ENCODE measurements at places on chromosomes 7 and 10.

DNA sequence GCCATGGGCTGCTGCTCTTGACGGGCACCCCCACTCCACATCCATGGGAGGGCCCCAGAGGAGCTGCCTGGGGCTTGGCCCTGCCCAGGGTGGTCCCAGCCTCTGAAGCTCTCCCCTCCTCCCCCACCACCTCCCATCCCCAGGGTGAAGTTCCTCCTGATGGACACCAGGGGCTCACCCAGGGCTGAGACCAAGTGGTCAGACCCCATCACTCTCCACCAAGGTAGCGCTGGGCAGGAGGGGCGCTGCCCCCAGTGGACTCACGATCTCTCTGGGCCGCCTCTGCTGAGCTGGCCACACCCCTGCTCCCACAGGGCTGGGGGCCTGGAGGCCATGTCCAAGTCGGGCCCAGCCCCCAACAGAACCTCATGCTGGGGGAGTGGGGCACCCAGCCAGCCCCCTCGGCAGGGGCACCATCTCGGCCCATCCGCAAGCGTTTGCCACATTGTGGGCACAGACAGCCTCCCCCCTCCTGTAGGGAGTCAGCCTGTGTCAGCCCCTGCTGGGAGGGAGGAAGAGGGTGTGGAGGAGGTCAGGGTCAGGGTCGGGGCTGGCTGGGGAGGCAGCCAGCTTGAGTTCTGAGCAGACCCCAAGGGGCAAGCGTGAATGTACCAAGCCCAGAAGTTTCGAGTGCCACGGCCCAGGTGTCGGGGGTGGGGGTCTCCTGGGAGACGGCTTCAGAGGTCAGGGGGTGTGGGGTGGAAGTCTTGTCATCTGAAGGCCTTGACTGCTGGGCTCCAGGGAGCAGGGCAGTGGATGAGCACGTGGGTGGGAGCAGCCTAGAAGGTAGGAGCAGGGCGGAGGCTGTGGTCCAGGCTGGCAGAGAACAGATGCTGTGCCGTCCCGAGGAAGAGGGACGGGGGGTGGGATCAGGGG is 2.8 kb downstream of the UPK3B start:
- DNase-seq, result peak; percentile 57

DNA sequence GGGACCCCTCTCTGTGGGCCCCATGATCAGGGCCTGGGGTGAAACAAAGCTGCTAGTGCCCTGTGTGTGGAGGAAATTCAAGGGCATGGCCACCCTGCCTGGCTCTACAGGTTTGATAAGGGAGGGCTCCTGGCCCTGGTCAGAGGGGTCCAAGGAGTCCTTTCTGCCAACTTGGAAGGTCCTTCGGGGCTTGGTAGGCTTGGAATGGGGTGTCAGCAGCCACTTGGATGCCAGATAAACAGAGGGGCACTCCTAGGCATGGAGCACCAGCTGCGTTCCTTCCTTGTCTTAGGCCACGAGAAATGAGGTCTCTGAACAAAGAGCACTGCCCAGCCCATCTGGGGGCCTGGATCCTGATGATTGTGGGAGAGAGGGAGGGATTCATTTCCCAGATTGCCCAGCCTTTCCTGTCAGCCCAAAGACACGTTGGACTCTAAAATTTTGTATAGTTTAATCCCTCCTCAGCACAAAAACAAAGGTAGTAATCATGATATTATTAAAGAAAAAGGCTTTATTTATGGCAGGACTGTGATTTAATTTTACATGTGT is 5.1 kb downstream of the MTURN start:
- DNase-seq, result no peak

- no peak for DNase-seq
These were observed 571.3 kb downstream of the GLRX3 start for GRCh38 chr10:130707389-130707979.

DNA sequence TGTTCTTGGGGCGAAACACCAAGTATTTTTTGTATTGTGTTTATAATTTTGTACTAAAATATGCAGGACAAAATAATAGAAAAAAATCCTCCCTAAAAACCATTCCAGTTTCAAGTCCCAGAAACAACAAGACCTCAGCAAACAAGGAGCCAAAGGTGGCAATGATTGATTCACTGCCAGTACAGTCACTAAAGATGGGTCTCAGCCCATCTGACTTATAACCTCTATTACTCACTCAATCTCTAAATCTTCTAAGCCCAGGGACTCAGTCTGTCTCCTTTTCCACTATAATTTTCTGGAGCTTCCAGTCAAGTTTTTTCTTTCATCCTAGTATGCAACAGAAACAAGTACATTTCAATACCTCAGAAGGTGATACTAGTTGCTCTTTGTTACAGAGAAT is 33.3 kb downstream of the SNX13 start:
- no peak for DNase-seq

- no peak for DNase-seq
These were observed 36.0 kb downstream of the NUDT1 start for GRCh38 chr7:2278026-2278425.

GRCh38 chr10:124027031-124027611 is 66.3 kb downstream of the CHST15 start:
- DNase-seq, result no peak

DNA sequence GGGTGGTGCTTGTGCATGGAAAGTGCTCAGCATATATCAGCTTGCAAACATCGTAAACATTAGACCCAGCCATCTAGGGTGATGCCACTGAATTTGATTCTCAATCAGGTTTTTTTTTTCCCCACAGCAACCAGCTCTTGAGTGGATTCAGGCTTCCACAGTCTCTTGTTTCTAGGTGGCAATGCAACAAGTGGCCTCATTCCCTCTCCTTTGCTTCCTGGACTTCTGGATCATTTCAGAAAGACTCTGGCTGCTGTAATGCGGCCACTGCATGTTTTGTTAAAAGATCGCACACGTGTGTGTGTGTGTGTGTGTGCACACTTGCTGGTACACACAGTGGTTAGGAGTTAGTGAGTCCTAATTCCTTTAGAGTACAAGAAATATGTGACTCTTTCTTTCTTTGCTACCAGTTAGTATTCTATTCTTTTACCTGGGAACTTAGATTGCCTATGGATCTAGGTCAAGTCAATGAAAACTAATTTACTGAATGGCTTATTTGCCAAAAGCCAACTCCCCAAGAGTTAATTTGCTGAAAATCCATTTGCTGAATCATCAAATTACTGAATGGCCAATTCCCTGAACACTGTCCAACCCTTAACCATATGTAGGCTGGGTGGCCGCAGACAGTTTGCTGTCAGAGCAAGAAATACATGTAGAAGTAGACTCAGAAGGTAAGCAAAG is 222.5 kb downstream of the CCSER2 start:
- DNase-seq, result no peak

GRCh38 chr7:47267346-47267745 is 314.6 kb downstream of the TNS3 start:
- no peak for DNase-seq

GRCh38 chr10:133085251-133086125 is 2.2 kb upstream of the ADGRA1 start:
- DNase-seq, result no peak

DNA sequence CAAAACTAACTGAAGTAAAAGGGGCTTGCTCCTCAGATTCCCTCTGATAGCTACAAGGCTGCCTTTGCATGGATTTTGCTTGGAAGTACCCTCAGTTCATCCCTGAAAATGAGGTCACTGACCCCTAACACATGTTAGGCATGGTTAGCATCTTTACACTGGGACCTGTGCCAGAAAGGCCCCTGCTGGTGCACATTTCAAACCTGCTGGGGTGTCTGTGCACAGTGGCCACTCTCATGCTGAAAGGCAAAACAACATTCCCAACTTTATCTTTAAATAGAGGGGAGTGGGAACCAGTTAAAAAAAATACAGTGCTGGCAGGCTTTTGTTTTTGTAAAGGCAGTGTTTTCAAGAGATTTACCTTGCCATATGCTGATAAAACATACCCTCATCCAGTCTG is 99.1 kb downstream of the ANK3 start:
- no peak for DNase-seq

DNA sequence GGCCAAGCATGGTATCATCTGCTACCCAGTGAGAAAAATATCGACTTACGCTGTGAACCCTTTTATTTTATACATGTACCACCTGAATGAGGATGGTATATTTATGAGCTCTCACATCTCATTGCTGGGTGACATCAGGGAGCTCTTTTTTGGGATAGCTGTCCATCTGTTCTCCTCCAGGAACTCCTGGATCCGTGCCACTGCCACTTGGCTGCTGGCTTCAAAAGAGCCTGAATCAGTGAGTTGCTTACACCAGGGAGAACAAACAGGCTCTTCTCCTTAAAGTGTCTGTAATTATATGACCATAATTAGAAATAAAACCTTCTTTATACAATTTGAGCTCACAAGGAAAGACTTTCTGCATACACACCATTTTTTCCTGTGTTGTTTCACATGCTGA is 106.2 kb downstream of the KAT6B start:
- DNase-seq, result no peak

GRCh38 chr7:5397736-5398135 is 25.9 kb downstream of the TNRC18 start:
- no peak for DNase-seq

- no peak for DNase-seq
These were observed 29.2 kb upstream of the PROSER2 start for GRCh38 chr10:11793762-11794479.

DNA sequence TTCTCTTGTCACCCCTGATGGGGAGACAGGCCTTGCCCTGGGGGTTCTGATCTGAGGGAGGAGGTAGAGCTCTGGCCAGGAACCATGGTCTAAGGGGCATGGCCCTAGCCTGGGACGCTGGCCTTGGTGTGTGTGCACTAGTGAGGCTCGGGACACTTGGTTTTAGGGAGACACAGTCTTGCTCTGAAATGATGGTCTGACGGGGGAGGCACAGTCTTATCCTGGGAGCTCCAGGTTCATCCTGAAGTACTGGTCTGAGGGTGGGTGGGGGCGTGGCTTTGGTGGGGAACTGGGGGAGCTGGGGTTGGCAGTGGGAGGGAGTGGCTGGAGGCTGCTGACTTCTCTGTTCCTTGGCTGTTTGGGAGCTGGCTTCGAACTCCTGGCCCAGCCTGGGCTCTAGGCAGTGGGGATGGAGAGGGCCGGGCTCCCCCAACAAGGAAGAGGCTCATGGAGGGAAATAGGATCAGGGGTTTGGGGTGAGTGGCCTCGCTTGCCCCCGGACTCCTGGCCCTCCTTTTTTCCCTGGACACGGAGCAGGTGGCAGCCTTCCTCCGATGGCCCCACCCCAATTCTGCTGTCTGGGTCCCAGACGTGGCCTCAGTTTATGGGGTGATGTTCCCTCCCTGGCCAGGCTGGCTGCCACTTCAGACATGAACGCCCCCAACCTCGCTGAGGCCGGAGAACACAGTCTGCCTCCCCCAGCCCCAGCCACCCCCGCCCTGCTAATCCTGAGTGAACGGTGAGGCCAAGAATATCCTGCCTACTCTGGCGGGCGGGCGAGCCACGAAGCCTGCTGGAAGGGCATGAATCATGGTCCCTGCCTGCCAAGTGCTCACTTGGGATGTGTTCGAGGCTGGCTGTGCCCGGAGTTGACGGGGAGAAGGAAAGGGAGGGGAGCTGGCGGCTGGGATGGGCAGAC is 43.5 kb downstream of the TMEM270 start:
- DNase-seq, result no peak

GRCh38 chr7:21972397-21972784 is 26.7 kb upstream of the CDCA7L start:
- DNase-seq, result peak; percentile 44

GRCh38 chr7:28755255-28755654 is 202.9 kb downstream of the TRIL start:
- no peak for DNase-seq

GRCh38 chr10:5105626-5106025 is 11.4 kb downstream of the AKR1C3 start:
- no peak for DNase-seq

DNA sequence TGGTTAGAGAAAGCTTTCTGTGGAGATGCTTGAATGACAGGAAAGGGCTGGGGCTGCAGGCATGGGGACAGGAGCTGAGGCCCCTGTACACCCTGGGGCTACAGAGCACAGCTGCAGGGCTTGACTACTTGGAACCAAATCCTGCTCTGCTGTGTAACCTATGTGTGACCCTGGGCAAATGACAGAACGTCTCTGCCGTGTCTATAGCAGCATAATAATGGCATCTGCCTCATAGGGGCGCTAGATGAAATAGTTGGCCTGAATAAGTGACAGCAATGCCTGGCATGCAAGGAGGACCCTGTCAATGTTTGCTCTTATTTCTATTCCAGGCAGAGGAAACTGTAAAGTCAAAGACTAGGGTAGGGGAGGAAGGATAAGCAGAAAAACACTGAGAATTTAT is 254.0 kb downstream of the USP6NL start:
- DNase-seq, result no peak

DNA sequence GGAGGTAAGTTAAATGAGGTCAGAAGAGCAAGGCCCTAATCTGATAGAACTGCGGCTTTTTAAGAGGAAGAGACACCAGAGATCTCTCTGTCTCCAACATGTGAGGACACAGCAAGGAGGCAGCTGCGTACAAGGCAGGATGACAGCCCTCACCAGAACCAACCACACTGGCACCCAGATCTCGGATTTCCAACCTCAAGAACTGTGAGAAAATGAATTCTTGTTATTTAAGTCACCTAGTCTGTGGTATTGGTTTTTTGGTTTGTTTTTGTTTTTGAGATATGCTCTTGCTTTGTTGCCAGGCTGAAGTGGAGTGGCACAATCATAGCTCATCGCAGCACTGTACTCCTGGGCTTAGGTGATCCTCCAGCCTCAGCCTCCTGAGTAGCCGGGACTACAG is 127.2 kb downstream of the DLG5 start:
- no peak for DNase-seq

DNA sequence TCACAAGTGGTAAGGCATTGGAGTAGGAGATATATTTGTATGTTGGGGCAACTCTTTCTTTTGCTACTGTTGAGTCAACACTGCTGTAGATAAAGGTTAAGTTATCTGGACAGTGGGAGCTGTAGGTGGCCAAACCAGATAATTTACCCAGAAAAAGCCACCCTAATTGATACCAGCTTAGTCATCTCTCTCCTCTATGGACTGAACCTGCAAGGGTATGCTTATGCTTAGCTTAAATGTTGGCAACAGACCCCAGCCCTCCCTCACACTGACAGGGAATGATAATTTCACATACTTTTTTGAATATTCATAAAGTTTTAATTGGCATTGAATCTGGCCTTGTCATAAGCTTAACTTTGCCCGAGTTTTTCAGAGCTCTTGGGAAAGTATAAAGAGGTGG is 66.3 kb downstream of the CREB5 start:
- no peak for DNase-seq

DNA sequence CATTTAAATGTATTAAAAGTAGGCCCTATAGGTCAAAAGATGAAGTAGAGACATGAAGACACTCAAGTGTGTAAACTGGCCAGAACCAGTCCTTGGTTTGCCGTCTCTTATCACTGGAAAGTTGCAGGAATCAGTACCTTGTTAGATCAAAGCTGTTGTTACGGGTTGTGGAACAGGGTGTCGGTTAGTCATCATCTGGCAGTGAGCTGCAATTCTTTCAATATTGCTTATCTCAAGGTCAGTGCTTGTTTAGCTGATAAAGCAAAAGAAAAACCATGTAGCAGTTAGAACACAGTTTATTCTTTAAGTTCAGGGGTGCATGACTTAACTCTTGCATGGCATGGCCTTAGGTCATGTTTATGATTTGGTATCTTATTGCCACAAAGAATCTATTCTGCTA is 10.0 kb upstream of the SLC13A1 start:
- DNase-seq, result no peak

- DNase-seq, result no peak
These were observed 326.8 kb upstream of the NRG3 start for GRCh38 chr10:81548160-81548559.

- no peak for DNase-seq
These were observed 486.6 kb downstream of the PCDH15 start for GRCh38 chr10:54314430-54314829.

GRCh38 chr7:112076324-112076723 is 129.9 kb downstream of the DOCK4 start:
- no peak for DNase-seq

GRCh38 chr7:47846138-47846836 is 102.0 kb downstream of the PKD1L1 start:
- DNase-seq, result no peak
